Activated CD4-positive, alpha-beta T cell treated with anti-CD3 and anti-CD28 coated beads, Interleukin-2, amount 10 ng/mL, durations not matched to agents 7 days and 5 days (primary cell): ENCODE measurements at places on chromosomes 16 and 17.

DNA sequence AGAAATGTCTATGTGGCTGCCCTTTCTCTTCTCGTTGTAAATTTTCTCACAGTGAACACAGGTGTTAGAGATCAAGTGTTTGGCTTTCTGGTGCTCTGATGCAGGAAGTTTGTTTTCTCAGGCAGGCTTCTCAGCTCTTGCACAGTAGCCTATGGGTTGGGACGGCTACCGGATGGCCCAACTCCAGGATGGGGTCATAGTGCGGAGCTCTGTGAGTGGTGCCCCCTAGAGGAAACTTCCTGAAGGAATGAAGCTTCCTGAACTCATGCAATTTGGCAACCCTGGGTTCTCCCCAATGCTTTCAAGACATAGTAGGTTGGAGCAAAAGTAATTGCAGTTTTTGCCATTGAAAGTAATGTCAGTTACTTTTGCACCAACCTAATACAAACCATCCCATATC lies 407.5 kb upstream of the HSBP1 start:
- no peak for DNase-seq

DNA sequence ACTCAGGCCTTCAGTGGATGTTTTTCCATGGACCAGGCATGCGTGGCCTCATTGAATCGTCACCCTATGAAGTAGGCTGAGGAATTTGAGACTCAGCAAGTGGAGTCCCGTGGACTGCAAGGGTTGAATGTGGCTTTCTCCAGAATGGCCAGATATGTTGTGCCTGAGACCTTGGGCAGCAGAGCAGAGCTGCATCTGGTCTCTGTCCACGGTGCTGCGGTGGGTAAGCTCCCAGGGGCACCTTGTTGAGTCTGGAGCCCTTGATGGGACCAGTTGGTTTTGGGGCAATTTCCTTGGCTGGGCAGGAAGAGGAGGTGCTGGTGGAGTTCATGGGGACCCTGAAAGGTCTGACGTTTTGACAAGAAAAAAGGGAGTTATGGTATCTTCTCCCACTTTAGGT lies 368.1 kb upstream of the EEF2KMT start:
- no peak for DNase-seq

- DNase-seq = no peak
Measured at GRCh38 chr16:85202631-85203461, 90.6 kb upstream of the CIBAR2 start.

DNA sequence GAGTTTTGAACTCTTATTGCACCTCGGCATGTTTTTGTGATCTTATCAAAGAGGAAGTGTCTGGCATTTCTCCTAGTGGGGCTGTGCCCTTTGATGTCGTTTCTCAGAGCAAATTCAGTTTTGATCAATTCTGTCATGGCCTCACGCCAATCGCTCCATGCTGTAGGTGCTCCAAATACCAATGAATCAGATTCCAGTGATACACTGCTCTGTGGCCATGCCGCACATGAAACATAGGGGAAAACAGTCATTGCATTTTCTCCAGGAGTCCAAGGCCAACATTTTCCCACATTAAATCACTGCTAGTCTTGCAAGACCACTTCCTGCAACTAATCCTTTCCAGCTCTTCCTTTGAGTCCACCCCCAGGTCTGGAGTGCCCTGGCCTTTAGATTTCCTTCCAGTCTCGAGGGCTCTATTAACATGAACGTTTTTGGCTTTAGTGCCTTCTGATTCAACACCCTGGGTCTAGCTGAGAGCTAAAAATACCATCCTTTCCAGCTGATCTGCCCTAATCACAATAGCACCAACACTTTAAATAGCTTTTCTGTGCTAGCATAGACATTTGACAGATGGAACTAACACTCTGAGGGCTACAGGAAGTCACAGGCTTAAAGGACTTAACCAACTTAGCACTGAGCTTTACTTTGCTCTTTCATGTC lies 18.2 kb upstream of the RASL10B start:
- peak; percentile 16 for DNase-seq

- peak; percentile 78 for DNase-seq
Measured at GRCh38 chr17:80254396-80255251, 6.0 kb upstream of the RNF213 start.
